ENCODE measurements at places on chromosomes 4 and X. TPM values are rescaled to one million over a fixed set of nuclear protein-coding genes. Genes with fewer than 3 reads are reported as not detected.

DNA sequence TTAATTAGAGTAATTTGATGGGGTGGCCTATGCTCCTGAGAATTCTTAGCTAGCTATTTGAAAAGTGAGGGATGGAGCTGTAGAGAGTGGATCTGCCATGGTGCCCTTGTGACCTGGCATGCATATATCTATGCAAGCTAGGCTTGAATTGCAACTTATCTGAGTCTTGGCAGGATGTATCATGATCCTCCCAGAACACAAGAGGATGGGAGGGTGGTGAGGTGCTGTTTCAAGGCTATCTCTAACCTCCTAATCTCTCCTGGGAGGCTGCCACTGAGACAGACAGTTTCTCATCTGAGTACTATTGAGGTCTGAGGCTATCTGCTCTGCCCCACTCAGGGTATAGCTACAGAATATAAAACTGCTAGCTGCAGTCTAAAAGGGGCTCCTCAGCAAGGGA lies 56.6 kb downstream of the BRCC3 start:
- no peak for DNase-seq

GRCh38 chr4:86908251-86908657 lies 16.0 kb upstream of the C4orf36 start:
- no peak for DNase-seq

GRCh38 chrX:132022198-132022966 lies 720 bp upstream of the STK26 start:
- no peak for DNase-seq

DNA sequence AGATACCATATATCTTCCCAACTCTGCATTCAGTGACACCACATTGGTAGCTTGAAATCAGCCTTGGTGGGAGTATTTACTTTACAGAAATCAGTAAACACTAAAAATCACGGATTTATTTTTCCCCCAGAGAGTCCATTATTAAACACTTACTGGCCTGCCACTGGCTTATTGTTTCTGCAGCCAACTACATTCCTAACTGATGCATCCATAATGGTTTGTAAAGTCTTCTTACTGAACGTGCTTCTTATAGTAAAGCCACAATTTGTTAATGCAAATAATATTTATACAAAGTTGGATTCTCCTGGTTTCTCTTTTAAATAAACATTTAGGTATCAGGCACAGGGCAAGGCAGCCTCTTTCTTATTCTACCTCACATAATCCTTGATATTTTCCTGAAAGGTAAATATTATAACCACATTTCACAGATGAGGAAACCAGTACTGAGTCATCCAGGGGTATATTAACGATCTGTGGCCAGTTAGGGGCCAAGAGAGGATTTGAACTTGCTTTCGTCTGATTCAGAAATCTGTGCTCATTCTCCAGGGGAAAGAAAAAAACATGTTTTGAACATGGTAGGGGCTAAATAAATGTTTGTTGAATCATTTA lies 136.5 kb downstream of the RAB28 start:
- no peak for DNase-seq

- DNase-seq: no peak
Observed at GRCh38 chrX:18426004-18426320, 554 bp downstream of the CDKL5 start.

DNA sequence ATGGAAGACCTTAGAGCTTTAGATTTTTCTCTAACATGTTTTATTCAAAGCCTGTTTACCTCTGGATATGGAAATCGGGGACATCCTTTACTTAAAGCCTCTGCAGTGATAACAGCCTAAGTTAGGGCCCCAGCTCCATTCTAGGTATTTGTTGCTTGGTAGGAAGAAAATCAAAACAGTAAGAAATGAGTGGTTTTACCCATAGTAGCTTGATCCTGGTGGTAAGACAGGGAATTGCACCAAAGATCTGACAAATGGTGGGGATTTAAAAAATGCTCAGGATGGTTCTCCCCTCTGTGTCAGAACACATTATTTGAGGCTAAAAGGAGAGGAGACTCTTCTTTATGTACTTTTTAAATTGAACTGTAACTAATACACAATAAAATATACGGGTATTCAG lies 52.4 kb downstream of the AFF2 start:
- DNase-seq: no peak

DNA sequence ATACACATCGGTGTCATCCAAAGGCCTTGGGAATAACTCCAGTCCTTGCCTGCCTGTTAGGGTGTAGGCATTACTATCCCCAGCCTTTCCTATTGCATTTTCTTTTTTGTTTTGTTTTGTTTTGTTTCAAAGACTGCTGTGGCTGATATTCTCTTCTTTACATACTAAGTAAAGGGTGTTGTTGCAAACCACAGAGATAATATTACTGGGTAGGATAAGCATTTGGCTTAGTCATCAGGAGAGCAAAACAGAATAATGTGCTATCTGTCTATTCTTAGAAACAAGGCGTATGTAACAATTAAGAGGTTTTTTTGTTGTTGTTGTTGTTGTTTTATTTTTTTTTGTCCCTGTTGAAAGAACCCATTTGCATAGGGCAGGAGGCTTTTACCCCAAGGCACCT lies 41.8 kb downstream of the UGT2B28 start:
- no peak for DNase-seq

GRCh38 chrX:679291-679979 lies 48.8 kb downstream of the SHOX start:
- no peak for DNase-seq

- DNase-seq: no peak
Observed at GRCh38 chr4:89142691-89143669, 31.6 kb downstream of the TIGD2 start.

- no peak for DNase-seq
Observed at GRCh38 chr4:86013621-86014020, 346.2 kb downstream of the MAPK10 start.

DNA sequence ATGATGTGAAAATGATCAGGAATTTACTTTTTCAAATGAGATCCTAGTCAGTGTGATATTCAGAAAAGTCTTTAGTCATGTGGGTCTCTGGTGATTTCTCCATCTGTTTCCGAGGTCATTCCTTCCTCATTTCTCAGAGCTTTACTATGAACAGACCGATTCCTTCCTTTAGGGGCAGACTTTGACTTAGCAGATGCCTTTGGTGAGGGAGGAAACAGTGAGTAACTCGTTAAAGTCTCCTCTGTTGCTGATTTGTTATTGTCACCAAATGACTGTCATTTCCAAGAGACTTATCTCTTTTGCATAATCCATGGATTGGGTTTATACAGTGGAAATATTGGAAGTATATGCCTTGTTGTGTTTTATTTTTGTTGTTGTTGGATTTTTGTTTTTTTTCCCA lies 76.2 kb upstream of the CD99 start:
- DNase-seq: no peak

DNA sequence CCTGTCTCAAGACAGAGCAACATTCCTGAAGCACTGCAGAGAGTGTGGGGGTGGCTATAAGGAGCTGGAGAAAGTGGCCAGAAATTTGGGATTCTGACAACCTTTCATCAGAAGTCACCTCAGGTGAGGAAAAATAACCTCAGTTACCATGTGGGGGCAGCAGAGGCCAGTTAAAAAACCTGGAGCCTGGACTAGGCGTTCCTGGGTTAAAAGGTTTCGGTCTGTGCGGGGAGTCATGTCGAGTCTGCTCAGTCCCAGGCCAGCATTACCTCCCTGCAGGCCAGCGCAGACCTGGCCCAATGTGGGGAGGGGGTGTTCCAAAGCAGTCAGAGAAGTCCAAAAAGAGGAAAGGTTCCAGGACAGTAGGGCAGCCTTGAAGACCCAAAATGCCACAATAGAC lies 10.9 kb upstream of the NALF2 start:
- DNase-seq: no peak

DNA sequence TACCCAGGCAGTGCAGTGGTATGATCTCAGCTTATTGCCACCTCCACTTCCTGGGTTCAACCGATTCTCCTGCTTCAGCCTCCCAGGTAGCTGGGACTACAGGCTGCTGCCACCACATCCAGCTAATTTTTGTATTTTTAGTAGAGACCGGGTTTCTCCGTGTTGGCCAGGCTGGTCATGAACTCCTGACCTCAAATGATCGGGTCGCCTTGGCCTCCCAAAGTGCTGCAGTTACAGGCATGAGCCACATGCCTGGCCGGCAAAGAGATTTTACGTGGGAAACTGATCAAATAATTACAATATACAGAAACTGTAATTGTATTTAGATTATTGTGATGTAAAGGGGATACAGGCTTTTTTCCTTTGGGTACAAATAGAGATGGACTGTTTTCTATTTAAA lies 33.7 kb downstream of the RBPJ start:
- DNase-seq: no peak

GRCh38 chr4:174216799-174217272 lies 66.6 kb downstream of the FBXO8 start:
- DNase-seq: no peak

DNA sequence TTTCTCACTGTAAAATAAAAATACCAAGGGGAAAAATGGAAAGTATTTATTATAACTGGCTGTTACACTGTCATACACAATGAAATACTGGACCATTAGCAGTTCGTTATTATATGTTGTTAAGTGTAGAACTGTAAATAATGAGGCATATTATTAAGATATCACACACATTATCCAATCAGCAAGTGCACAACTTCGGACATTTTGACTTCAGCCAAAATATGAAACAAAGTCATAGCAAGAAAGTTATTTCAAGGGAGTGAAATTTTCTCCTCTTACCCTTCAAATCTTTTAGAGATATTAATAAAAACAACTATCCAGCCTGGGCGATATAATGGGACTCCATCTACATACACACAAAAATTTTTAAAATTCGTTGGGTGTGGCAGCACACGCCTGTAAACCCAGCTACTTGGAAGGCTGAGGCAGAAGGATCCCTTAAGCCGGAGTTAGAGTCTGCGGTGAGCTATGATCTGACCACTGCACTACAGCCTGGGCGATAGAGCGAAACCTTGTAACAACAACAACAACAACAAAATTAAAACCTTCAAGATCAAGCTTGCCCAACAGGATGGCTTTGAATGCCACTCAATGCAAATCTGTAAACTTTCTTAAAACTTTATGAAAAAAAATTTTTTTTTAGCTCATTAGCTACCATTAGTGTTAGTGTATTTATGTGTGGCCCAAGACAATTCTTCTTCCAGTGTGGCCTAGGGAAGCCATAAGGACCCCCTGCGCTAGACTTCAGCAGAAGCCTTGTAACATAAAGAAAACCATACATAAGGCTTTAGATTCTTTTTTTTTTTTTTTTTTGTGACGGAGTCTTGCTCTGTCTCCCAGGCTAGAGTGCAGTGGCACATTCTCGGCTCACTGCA lies 1.3 kb upstream of the CISD2 start:
- DNase-seq: no peak

GRCh38 chr4:106338671-106339070 lies 22.3 kb downstream of the AIMP1 start:
- DNase-seq: no peak

GRCh38 chr4:91373546-91373945 lies 930.2 kb upstream of the GRID2 start:
- DNase-seq: no peak

GRCh38 chr4:8088966-8089491 lies 69.6 kb downstream of the ABLIM2 start:
- no peak for DNase-seq

RNF175 gene
- not detected for total RNA-seq

AFM gene
- total RNA-seq: not detected

PDE5A gene
- 0.20 TPM for total RNA-seq

ATP1B4 gene
- total RNA-seq: not detected

NCAPG gene
- 52.1 TPM for total RNA-seq

KLHL4 gene
- 0.18 TPM for total RNA-seq

HOPX gene
- total RNA-seq: 159 TPM

PPARGC1A gene
- not detected for total RNA-seq
